ENCODE measurements at places on chromosomes 12 and 14.
A peak's percentile ranks its signal among the peaks of the same experiment; 100 is the strongest.

GRCh38 chr14:97390096-97390724 is 593.0 kb downstream of the VRK1 start:
- no peak overlapping the region for H3K27ac ChIP-seq
- no peak for DNase-seq
- no peaks in the 10 kb centered on the region for H3K36me3 ChIP-seq
- no peaks in the 10 kb centered on the region for H3K4me1 ChIP-seq

GRCh38 chr14:60506010-60506409 is 2.9 kb upstream of the SIX6 start:
- H3K4me1 ChIP-seq: peaks cover 18% of the 10 kb centered on the region
- H3K27me3 ChIP-seq: peaks cover 62% of the 10 kb centered on the region
- no peaks in the 10 kb centered on the region for H3K36me3 ChIP-seq
- H3K27ac ChIP-seq: no peak overlapping the region
- no peak for DNase-seq
- H3K4me3 ChIP-seq: no peak overlapping the region

GRCh38 chr12:63849106-63849620 is 4.7 kb downstream of the SRGAP1 start:
- no peaks in the 10 kb centered on the region for H3K36me3 ChIP-seq
- H3K4me1 ChIP-seq: peaks cover 10% of the 10 kb centered on the region
- H3K27me3 ChIP-seq: no peaks in the 10 kb centered on the region
- DNase-seq: no peak
- H3K27ac ChIP-seq: no peak overlapping the region
- no peak overlapping the region for H3K4me3 ChIP-seq

- no peak overlapping the region for H3K4me3 ChIP-seq
- no peaks in the 10 kb centered on the region for H3K36me3 ChIP-seq
- peaks cover 4% of the 10 kb centered on the region for H3K4me1 ChIP-seq
- no peaks in the 10 kb centered on the region for H3K27me3 ChIP-seq
Observed at GRCh38 chr14:63295231-63295685, 23.5 kb downstream of the GPHB5 start.

DNA sequence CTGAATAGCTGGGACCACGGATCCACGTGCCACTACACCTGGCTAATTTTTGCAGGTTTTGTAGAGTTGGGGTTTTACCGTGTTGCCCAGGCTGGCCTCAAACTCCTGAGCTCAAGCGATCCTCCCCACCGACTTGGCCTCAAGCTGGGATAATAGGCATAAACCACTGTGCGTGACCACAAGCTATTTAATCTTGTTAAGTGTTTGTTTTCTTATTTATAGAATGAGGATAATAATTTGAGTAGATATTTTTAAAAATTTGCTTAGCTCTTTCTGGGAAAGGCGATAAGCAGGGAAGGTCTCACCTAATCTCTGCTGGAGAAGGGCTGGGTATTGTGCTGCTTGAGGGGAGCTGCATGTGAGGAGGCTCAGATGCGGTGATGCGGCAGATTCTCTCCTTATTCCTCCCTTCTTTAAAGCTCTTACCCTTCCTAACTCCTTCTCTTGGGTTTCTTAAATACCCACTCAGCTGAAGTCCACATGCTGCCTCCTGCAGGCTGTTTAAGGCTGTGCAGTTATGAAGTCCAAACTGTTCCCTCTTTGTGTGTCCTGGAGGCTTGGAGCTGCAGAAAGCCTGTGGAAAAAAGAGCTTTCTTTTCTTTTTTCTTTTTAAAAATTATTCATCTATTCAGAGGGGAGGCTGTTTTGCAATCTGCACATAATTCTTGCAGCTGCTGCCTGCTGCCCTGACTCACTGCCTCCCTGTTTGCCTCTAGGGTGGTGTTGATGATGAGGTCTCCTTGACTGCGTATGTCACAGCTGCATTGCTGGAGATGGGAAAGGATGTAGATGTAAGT is 37.9 kb downstream of the A2ML1 start:
- DNase-seq: peak; percentile 60
- H3K36me3 ChIP-seq: no peaks in the 10 kb centered on the region
- no peaks in the 10 kb centered on the region for H3K4me1 ChIP-seq
- no peak overlapping the region for H3K27ac ChIP-seq
- no peak overlapping the region for H3K4me3 ChIP-seq

DNA sequence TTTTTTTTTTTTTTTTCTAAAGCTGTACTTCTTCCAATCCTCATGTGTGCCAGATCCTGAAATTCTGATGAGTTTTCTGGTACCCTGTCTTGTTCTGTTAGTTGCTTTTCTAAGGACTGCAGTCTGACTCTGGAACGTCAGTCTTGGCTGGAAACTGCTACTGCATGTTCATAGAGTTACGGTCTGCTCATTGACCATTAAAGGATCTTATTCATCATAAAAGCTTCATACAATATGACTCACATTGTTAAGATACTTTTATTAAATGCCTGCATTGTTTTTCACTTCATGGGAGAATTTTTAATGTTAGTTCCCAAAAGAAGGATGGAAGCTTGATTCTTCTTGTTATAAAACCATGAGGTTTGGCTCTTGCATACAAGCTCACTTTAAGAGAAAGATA is 233.6 kb downstream of the SYT10 start:
- no peaks in the 10 kb centered on the region for H3K27me3 ChIP-seq
- DNase-seq: no peak
- no peak overlapping the region for H3K27ac ChIP-seq
- H3K4me3 ChIP-seq: no peak overlapping the region

- DNase-seq: no peak
- H3K27ac ChIP-seq: no peak overlapping the region
- no peak overlapping the region for H3K4me3 ChIP-seq
- no peaks in the 10 kb centered on the region for H3K4me1 ChIP-seq
- no peaks in the 10 kb centered on the region for H3K27me3 ChIP-seq
Observed at GRCh38 chr12:128026696-128027574, 240.0 kb upstream of the TMEM132C start.

- peak; percentile 59 for DNase-seq
- peaks cover 47% of the 10 kb centered on the region for H3K4me1 ChIP-seq
- peaks cover 4% of the 10 kb centered on the region for H3K36me3 ChIP-seq
- no peaks in the 10 kb centered on the region for H3K27me3 ChIP-seq
- H3K4me3 ChIP-seq: peak overlapping the region; percentile 27
- H3K27ac ChIP-seq: no peak overlapping the region
Observed at GRCh38 chr12:94152292-94153078, 4.1 kb downstream of the PLXNC1 start.

GRCh38 chr12:115402443-115403180 is 718.6 kb upstream of the TBX3 start:
- H3K27ac ChIP-seq: no peak overlapping the region
- peaks cover 2% of the 10 kb centered on the region for H3K27me3 ChIP-seq
- H3K36me3 ChIP-seq: no peaks in the 10 kb centered on the region
- no peak overlapping the region for H3K4me3 ChIP-seq
